ENCODE measurements at places on chromosomes 1 and 21.

- no peak for DNase-seq
Measured at GRCh38 chr1:99622702-99623347, 23.1 kb upstream of the PALMD start.

DNA sequence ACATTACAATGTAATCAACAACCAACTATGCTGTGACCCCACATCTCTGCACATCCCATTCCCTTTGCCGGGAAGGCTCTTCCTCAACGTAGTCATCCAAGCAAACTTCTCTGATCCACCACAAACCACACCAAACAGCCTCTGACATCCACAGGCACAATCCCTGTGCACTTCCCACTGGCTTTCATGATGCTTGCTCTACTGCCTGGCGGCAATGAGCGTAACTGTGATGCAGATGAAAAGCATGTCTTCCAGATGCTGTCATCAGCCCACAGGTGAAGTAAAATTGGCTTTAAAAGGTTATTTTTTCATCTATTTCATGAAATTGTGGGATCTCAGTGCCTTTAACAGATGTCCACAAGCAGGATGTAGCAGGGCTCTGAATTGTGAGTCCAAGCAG, 635.2 kb downstream of the SMYD3 start:
- DNase-seq, result no peak

GRCh38 chr21:33505833-33506232, 14.3 kb upstream of the DNAJC28 start:
- no peak for DNase-seq

GRCh38 chr21:25513810-25514209, 93.5 kb downstream of the MRPL39 start:
- no peak for DNase-seq

- DNase-seq, result no peak
Measured at GRCh38 chr1:13535227-13535626, 21.4 kb upstream of the LRRC38 start.

DNA sequence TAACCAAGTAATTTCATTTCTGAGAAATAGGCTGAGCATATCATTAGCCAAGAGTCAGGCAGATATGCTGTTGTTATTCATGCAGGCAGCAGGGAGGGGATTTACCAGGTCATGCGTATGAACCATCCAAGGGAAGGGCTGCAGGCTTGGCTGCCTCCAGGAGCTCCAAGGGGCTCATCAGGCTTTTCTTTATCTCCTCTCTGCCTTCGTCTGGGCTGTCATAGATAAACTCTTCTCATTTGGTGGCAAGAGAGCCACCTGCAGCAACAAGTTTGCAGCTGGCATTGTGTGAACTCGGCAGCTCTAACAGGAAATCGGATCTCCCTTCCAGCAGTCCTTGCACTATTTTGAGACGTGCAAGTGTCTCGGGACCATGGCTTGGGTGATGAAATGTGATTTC, 7.5 kb downstream of the CCDC27 start:
- no peak for DNase-seq

DNA sequence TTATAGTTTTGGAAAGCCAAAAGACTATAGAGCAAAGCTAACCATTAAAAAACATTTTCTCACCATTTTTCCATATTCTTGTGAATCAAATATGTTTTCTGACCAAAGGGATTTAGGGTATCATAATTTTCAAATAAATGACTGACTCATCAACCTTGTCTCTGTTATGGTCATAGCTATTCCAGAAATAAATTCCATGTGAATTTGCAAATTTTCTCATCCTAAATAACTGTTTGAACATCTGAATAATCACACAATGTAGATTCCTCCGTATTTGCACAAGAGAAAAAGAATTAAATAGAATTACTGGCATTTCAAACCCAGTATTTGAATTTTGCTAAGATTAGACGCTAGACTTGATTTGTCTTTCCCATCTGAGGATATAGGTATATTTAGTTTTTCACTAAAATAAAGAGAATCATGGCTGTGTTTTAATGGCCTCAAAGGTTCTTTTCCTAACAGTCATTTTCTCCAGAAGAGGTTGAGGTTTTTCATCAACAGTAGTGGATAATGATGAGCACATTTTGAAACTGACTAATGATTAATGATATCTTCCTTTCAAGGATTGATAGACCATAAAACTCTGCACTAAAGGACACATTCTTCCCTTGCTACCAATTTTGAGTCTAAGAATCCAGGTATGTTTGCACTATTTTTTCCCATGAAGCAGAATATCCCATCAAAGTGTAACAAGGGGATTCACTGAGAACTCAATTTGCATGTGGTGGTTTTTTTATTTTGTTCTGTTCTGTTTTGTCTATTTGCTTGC, 9.5 kb upstream of the DUSP23 start:
- no peak for DNase-seq

DNA sequence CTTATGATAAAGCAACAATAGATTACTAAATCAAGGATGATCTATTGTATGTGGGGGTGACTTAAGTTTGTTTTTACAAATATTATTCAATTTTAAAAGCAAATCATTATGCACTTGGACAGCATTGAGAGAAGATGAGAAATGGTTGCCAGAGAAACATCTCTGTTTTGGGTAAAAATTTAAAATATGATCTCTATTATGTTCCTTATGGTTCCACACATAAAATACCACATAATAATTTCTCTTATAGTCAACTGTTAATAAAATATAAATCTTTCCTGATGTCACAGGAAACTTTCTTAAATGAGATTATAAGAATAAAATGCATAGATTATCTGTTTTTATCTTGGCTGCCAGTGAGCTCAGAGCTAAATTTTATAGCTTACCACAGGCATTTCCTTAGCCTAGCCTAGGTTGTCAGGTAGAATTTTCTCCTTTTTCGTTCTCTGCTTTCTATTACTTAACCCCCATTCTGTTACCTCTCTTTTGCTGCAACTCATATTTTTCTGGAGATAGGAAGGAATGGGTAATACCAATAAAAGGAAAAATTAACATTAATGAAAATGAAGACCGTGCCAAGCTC, 109.7 kb downstream of the TGFB2 start:
- DNase-seq, result no peak

DNA sequence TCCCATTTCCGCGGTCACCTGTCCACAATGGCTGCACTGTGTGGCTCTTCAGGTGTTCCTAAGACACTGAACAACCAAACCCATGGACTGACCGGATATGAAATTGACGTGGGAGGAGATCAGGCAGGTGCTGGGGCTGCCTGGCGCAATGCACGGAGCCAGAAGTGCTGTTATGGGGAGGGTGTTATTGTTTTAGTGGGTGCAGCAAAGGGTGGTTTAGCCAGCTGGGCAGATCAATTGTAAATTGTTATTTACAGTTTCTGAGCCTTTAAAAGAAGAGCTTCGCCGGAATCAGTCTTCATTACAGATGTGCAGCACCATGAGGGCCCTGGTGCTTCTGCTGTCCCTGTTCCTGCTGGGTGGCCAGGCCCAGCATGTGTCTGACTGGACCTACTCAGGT, at the start of gene CA6:
CA6 (plus strand) TSS at position 301 of the 400 bp plus-strand sequence; CDS start at position 320, 19 bp downstream.
- DNase-seq, result no peak

DNA sequence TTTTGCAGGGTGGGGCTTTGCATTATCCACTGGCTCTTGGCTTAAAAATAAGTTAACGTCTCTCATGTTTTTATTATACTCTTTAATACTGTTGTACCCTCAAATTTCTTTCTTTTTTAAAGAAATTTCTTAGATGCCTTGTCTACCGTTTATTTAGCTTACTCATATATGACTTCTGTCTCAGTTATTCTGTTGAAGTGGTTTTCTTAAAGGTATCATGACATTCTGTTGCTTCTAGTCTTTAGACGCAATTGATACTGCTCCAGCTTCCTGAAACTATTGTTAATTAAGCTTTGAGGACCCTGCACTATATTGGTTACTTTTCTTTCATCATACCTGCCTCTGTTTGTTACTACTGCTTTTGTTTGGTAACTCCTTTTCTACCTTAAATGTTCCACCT, 11.7 kb downstream of the PKN2 start:
- no peak for DNase-seq

DNA sequence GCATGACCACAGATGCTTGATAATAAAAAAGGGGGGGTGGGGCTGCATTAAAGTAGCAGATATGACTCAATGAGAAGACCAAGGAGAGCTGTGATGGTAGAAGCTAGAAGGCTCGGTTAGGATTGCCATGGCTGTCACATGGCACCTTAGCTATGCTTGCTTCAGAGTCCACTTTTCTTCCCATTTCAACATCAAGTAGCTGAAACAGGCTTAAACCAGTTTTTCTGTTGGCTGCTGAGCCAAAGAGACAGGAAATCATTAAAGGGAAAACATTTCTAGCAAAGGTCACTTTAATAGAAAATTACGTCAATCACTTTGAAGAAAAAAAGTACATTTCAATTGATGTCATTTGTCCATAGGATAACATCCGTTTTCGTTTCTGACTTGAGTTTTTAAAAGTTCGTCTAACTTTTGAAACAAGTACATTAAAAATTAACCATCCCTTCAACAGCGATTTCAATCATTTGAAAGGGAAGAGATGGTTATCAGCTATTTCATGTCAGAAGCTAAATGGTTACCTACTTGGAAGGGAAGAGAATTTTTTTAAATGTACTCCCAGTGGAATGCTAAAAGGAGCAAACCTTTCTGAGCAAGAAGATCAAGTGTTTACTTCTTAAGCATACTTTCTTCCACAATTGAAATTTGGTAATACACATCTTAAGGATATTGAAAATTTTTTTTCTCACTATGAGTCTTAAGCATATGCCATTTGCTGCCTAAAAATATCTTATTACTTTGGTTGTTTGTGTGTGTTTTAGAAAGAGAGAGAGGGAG, 488.1 kb upstream of the PRMT6 start:
- no peak for DNase-seq

GRCh38 chr21:45540601-45540970, 1.7 kb downstream of the SLC19A1 start:
- DNase-seq, result no peak

DNA sequence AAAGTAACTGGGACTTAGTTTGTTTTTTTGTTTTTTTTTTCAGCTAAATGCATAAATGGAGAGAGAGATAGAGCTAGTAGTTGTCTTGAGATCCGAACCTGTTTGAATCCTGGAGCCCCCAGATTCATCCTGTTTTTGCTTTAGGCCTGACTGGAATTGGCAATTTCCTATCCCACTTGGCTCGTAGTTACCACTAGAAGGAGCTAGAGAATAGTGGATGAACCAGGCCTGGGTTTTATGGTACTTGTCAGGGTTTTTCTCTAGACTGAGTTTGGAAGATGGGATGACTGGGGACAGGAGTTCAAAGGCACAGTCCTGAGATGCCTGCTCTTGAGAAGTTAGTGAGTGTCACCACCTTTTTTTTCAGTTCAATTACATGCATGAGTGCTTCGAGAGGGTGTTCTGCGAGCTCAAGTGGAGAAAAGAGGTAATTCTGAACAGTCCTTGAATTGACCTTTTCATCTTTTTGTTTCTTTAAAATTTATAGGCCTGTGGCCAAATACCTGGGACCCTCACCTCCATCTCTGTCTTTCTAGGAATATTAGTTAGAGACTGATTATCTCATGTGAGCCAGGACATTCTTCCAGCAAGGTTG, 23.4 kb downstream of the CELF3 start:
- no peak for DNase-seq

GRCh38 chr1:183432548-183432875, 14.3 kb upstream of the NMNAT2 start:
- DNase-seq, result no peak

GRCh38 chr21:26948194-26948593, 18.7 kb downstream of the ADAMTS5 start:
- DNase-seq, result no peak

DNA sequence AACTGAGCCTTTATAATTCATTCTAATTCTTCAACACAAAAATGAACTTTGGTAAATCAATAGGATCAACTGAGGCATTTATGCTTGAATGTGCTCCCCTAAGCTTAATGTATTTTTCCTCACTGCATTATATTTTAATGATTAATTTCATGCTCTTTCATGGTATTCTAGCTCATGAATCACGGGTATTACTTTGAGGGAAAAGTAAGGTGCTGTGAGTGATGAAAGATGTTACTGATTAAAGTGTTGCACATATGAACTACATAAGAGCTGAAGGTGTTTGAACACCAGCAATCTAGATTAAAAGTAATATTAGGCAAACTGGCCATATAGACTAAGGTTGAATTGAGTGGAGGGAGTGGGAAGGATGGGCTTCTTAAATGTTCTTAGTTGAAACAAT, 1.9 kb downstream of the DPYD start:
- no peak for DNase-seq

- no peak for DNase-seq
Measured at GRCh38 chr1:30320581-30320890, 402.8 kb downstream of the MATN1 start.

GRCh38 chr1:3909615-3910014, 9.5 kb upstream of the C1orf174 start:
- no peak for DNase-seq

DNA sequence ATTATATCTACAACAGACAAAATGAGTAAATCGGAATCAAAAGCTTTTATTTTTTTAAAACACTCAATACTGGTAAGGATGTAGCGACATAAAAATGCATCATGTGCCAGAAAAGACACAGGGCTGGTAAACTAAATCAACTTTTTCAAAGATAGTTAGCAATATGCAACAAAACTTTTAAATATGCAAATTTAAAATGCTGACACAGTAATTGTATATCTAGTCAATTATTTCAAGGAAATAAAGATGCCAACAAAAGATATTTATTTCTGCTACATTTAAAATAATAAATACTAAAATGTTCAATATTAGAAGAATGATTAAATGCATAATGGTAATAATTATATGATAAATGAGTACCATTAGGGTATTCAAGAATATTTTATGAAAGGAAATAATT, 295.1 kb downstream of the SMYD3 start:
- DNase-seq, result no peak

- DNase-seq, result no peak
Measured at GRCh38 chr1:153478047-153478691, 17.7 kb upstream of the S100A7 start.

- DNase-seq, result no peak
Measured at GRCh38 chr1:171566467-171566866, 55.6 kb upstream of the MYOCOS start.

- DNase-seq, result no peak
Measured at GRCh38 chr1:1426496-1427105, 5.5 kb upstream of the ANKRD65 start.

GRCh38 chr1:22454476-22455056, 2.9 kb downstream of the ZBTB40 start:
- DNase-seq, result no peak

DNA sequence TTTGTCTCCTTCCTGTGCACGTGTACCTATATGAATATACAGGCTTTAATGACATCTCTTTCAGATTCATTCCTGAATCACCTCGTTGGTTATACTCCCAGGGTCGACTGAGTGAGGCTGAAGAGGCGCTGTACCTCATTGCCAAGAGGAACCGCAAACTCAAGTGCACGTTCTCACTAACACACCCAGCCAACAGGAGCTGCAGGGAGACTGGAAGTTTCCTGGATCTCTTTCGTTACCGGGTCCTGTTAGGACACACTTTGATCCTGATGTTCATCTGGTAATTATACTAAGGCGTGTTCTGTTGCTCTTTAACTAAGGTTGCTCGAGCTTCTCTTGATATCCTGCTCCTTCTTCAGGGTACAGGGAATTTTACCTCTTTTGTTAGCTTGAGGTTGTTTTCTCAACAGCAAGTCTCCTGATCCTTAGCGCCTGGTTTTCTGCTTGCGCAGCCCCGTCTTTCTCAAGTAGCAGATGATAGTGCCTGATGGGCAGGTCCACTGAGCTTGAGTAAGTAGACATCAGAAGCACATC, 55.1 kb downstream of the SLC22A15 start:
- DNase-seq, result no peak

All from cortex of kidney (tissue), 1 donor.